ENCODE measurements at places on chromosomes 13 and 19.

GRCh38 chr13:33744589-33745369, 73.2 kb upstream of the RFC3 start:
- DNase-seq = no peak

GRCh38 chr19:313169-313987, 22.2 kb upstream of the PLPP2 start:
- DNase-seq = no peak

DNA sequence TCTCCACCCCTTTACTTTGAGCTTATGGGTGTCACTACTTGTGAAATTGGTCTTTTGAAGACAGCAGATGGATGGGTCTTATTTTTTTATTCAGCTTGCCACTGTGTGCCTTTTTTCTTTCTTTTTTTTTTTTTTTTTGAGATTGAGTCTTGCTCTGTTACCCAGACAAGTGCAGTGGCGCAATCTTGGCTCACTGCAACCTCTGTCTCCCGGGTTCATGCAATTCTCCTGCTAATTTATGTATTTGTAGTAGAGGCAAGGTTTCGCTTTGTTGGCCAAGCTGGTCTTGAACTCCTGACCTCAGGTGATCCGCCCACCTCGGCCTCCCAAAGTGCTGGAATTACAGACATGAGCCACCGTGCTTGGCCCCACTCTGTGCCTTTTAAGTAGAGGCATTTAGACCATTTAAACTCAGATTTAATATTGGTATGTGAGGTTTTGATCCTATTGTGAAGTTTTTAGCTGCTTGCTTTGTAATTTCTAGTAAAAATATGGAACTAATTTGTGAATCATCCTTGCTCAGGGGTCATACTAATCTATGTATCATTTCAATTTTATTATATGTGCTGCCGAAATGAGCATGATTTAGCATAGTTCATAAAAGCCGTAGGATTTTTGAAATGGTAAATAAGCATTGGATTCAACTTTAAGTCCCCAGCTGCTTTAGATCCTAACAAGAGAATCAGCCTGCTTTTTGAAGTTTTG, 584.5 kb downstream of the SLITRK1 start:
- no peak for DNase-seq

GRCh38 chr13:79918620-79919019, 422.3 kb downstream of the SPRY2 start:
- DNase-seq = no peak

DNA sequence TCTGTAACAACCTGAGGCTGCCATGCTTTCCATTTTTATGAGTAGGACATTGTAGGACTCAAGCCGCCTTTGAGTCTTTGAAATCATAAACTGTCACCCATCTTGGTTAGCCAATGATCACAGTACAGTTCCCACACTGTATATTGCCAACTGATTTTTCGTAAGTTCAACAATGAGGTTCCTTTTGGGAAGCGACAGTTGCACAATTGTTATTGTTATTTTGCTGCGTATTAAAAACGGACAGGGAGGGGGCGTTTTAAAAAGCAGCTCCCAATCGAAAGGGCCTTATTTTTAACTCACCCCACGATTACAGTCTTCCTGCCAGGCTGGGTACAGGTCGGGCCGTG, 601 bp downstream of the SLC46A3 start:
- DNase-seq = no peak

- DNase-seq = no peak
Observed at GRCh38 chr13:99055281-99055680, 77.4 kb upstream of the DOCK9 start.

DNA sequence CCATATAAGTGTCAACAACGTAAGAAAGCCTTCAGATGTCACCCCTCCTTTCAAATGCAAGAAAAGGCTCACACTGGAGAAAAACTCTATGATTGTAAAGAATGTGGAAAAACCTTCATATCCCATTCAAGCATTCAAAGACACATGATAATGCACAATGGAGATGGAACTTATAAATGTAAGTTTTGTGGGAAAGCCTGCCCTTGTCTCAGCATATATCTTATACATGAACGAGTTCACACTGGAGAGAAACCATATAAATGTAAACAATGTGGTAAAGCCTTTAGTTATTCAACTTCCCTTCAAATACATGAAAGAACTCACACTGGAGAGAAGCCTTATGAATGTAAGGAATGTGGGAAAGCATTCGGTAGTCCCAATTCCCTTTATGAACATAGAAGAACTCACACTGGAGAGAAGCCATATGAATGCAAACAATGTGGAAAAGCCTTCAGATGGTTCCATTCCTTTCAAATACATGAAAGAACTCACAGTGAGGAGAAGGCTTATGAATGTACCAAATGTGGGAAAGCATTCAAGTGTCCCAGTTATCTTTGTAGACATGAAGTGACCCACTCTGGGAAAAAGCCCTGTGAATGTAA, 11.1 kb downstream of the ZNF844 start:
- no peak for DNase-seq

DNA sequence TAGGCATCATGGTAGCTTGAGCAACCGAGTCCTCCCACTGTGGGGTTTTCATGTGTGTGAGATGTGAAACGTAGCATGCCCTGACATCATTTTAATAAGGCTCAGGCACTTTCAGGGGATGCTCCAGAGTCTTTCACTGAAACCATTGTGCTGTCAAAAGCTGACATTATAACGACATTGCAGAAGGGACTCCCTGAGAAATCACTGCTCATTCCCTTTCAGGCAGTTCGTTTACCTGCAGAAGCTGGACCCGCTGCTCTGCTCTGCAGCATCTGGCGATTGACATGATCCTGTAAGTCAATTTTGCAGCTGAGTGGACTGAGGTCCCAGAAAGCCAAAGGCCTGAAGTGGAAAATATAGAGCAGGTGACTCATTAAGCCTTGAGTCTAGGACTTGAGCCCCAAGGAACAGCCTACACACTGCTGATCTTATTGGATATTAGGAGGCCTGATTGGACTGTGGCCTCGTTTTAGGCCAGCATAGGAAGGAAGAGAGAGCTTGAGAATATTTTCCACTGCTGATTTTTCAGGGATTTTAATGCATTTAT, 54.0 kb upstream of the CNMD start:
- DNase-seq = no peak

DNA sequence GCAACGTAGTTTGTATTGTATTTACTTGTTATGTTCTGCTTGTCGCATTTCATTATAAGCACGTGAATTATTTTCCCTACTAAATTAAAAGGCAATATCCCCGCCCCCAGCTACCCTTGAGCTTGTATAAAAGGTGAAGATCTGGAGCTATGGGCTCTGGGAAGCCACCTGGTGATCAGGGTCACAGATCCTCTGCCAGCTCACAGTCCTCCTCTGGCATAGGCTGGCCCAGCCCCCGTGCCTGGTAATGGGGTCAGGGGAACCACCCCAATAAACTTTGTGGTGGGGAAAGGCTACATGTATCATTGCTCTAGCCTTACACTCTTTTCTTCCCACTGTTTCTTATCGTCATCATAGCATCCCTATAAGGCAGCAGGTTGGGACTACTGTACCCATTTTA, 190.2 kb upstream of the TSHZ3 start:
- DNase-seq = no peak

GRCh38 chr19:11738746-11739620, at the start of gene ZNF823:
Gene ZNF823 (minus strand): TSS chr19:11738946. CDS start chr19:11738819, 127 bp downstream.
- DNase-seq = peak; percentile 98

DNA sequence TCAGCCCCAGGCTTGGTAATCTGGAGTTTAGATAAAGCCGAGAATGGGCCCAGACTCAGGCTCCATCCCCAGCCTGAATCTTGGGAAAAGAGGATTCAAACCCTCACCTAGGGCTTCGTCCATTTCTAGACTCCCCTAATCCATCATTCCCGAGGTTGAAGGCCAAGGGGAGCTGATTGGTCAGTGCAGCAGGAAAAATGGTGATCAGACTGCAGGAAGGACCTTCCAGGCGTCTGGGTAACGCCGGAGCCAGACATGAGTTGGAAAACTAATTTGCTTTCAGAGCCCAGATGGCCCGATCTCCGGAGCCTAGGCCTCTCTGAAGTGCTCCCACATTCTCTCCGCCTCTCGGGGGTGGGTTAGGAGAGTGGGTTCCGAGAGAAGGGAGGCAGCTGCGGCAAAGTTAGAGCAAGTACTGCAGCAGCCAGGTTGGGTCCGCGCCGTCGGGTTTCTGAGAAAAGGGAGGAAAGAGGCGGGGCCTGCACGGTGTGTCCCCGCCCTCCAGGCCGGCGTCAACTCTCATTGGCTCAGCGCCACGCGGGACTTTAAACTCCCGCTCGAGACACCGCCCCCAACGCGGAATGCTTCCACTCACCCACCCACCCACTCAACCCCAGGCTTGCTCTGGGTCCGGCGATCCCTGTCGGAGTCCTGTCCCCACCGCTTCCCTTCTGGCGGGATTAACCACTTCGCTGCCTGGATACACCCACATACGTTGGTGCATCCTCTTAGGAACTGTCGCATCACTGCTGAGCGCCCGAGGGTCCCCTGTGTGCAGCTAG, 788 bp upstream of the RTBDN start:
- no peak for DNase-seq

DNA sequence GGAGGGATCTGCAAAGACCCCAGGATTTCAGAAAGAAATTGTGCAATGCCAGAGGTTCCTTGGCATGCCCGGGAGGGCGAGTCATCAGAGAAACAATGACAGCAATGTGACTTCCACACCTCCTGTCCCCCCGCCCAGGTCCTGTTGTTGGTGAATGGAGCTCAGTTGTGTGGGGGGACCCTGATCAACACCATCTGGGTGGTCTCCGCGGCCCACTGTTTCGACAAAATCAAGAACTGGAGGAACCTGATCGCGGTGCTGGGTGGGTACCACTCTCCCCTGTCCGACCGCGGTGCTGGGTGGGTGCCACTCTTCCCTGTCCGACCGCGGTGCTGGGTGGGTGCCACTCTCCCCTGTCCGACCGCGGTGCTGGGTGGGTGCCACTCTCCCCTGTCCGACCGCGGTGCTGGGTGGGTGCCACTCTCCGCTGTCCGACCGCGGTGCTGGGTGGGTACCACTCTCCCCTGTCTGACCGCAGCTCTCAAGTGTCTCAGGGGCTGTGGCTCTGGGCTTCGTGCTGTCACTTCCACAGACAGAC, 5.2 kb upstream of the F10 start:
- DNase-seq = no peak

- DNase-seq = no peak
Observed at GRCh38 chr19:31943191-31943661, 402.2 kb upstream of the ZNF507 start.

DNA sequence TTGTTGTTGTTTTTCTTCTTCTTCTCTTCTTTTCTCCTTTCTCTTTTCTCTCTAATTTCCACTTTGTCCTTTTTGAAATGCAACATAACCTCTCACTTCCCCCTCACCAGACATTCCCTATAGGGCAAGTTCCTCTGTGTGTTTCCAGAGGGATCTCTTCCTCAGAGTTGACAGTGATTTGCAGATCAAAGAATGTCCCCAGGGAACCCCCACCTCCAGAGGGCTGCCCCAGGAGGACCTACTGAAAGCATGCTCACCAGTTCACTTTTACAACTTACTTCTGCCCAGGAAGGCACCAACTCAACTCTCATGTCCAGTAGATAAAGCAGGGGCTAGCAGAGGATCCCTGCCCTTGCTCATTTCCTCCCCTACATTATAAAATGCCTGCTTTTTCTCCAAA, 1648.0 kb downstream of the PCDH9 start:
- DNase-seq = no peak

DNA sequence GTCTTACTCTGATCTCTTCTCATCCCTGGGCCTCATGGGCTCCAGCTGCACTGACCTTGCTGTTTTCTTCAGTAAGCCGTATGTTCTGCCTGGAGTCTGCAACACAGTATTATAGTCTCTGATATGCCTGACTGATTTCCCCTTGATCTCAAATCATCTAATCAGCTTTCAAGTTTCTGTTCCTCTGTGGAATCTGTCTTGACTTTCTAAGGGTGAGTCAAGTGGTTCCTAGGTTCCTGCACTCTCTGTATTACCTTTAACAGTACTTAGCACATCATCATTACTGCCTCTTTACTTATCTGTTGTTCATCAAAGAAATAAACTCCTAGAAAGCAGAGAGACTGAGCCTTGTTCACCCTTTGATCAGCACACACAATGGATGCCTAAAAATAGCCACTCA, 350.7 kb downstream of the LMO7 start:
- DNase-seq = no peak

DNA sequence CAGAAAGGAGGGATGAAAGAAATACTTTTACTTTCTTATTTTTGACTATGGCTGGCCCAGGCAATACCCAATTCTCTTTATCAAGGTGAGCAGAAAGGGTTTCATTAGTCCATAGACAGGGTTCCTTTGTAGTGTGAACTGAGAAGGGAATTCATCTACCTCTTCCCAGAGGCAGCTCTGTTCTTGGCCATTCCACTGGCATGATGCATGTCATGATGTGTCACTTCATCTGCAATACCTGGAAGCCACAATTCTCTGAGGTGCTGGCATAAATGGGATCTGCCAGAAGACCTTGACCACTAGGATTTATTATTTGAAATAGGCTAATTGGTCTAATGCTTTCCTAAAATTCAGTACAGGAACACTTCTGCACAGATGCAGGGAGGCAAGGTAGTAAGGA, 542.8 kb downstream of the RFC3 start:
- no peak for DNase-seq

- DNase-seq = no peak
Observed at GRCh38 chr19:40594657-40595091, 6.5 kb upstream of the LTBP4 start.

DNA sequence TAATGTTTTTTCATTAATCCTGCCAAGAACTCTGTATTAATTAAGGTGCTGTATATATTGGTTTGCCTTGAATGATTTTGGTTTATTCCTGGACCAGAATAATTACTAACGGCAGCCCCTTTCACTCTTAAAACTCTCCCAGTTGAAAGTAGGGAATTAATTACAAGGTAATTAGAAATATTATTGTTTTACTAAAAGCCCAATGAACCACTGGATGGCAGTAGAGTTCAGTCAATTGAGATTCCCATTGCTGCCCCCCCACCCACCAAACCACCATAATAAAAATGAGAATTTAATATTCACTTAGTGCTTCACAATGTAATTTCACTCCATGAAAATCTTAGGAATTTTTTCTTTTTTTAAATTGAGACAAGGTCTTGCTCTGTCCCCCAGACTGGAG, 13.7 kb downstream of the WBP4 start:
- DNase-seq = peak; percentile 20
